Activated naive CD4-positive, alpha-beta T cell treated with anti-CD3 and anti-CD28 coated beads for 36 hours (primary cell): ENCODE measurements at places on chromosomes 5 and 9. TPM values are rescaled to one million over a fixed set of nuclear protein-coding genes. Genes with fewer than 3 reads are reported as not detected.

DNA sequence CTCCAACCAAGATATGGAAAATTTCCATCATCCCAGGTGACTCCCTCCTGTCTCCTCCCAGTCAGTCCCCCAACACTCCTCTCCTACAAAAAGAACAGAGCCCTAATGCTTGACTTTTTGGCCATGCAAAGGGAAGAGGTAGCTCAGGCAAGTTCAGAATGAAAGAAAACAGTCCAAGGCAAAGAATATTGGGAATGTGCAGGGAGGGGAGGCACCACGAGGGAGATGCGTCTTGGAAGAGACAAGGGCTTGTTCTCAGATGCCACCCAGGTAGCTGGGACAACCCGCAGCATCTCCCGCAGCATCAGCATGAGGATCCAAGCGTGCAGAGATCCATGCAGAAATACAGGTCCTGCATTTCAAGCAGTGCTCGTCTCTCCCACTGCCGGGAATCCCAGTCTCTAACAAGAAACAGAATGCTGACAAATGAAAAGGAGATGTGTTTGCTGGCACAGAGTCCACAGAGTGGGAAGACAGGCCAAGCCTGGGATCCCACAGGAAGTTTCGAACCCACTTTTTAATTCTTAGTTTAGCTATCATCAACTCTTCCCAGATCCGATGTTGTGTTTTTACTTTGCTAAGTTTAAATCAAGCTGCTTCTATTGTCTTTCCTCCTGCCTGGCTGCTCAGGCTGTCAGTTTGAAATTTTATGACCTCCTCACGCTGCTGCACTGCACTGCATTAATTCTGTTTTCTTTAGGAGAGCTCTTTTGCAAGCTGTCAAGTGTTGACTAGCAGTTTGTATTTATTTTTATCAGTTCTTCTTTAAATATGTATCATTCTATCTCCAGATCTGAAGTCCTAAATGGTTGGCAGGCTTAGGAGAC lies 86.8 kb upstream of the OSMR start:
- H3K4me1 ChIP-seq: no peaks in the 10 kb centered on the region
- DNase-seq: no peak
- H3K27me3 ChIP-seq: peaks cover 16% of the 10 kb centered on the region
- H3K36me3 ChIP-seq: no peaks in the 10 kb centered on the region
- H3K4me3 ChIP-seq: no peak overlapping the region

DNA sequence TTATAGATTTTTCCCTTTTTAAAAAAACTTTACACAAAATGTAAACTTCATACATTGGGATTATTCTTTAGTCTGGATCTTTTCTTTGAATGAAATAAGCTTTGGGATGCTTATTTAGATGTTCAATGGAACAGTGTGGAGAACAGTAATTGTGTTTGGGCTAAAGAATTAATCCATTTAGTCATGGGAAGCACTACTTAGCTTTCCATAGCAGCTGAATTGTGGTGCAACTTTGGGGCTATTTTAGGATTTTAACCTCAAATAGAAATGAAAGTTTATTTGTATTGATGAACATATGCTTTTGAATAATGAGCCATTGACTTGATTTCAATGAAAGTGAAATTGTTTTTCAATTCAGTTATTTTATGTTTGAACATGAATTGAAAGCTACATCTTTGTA lies 72.4 kb downstream of the ZCCHC7 start:
- H3K4me3 ChIP-seq: no peak overlapping the region
- H3K27me3 ChIP-seq: no peaks in the 10 kb centered on the region
- peaks cover 57% of the 10 kb centered on the region for H3K4me1 ChIP-seq

DNA sequence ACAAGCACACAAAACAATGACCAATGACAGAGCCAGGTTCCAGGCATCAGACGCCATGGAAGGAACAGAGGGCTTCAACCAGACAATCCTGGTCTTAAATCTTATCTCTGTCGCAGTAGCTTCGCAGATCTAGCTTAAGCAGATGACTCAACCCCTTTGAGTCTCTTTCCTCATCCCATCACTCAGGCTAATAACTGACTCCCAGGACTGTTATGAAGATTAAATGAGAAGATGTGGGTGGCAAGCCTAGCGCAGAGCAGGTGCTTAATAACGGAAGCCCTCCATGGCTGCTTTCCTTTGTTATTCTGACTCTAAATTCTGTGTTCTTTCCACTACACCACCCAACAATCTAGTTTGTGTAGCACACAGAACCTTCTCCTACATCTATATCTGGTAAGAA lies 110.9 kb downstream of the SLC24A2 start:
- no peaks in the 10 kb centered on the region for H3K36me3 ChIP-seq
- H3K4me1 ChIP-seq: no peaks in the 10 kb centered on the region
- no peak overlapping the region for H3K27ac ChIP-seq
- no peak for DNase-seq
- H3K27me3 ChIP-seq: peaks cover 14% of the 10 kb centered on the region
- no peak overlapping the region for H3K4me3 ChIP-seq

- no peaks in the 10 kb centered on the region for H3K27me3 ChIP-seq
- no peak overlapping the region for H3K27ac ChIP-seq
- no peaks in the 10 kb centered on the region for H3K4me1 ChIP-seq
- H3K36me3 ChIP-seq: no peaks in the 10 kb centered on the region
Measured at GRCh38 chr9:134545543-134546245, 95.9 kb upstream of the COL5A1 start.

- H3K36me3 ChIP-seq: no peaks in the 10 kb centered on the region
- H3K4me3 ChIP-seq: no peak overlapping the region
- H3K27me3 ChIP-seq: peaks cover 18% of the 10 kb centered on the region
- no peak overlapping the region for H3K27ac ChIP-seq
Measured at GRCh38 chr9:138077898-138078540, 200.4 kb downstream of the CACNA1B start.

DNA sequence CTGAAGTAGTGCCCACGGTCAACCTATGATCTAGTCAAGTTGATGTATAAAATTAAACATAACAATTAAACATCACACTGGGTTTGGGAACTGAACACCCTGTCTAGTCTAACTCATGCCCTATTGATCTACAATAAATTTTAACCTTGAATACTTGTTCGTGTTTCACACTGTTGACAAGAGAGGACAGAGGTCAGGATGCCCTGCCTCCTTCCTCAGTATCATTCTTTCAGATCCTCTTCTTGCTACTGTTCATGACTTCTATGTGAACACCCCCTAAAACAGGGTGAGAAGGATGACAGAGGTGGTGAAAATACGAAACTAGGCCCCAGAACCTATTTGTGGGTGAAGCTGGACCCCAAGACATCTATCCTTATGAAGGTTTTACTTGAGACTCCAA lies 8.1 kb upstream of the MAT2B start:
- no peaks in the 10 kb centered on the region for H3K27me3 ChIP-seq
- DNase-seq: no peak
- no peak overlapping the region for H3K27ac ChIP-seq
- H3K4me1 ChIP-seq: peaks cover under 1% of the 10 kb centered on the region
- no peak overlapping the region for H3K4me3 ChIP-seq

GRCh38 chr9:108664309-108665255 lies 191.2 kb downstream of the ACTL7B start:
- no peaks in the 10 kb centered on the region for H3K4me1 ChIP-seq
- H3K36me3 ChIP-seq: peaks cover 8% of the 10 kb centered on the region
- DNase-seq: no peak
- no peaks in the 10 kb centered on the region for H3K27me3 ChIP-seq

DNA sequence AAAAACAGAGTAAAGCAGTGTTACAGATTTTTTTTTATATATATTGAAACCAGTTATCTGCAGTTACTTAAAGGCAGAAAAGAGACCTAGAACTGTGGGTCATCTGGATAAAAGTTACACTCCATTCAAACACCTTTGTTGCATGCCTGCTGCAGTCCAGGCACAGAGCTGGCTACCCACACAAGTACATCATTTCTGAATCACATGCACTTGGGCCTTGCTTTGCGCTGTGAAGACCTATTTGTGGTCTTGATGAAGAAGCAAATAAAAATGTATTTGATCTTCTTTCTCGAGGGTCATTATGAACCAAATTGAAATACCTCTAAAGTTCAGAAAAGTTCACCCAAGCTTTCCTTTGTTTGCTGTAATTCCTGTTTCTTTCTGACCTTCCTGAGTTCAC lies 503.0 kb upstream of the ZNF608 start:
- no peak overlapping the region for H3K27ac ChIP-seq
- no peak overlapping the region for H3K4me3 ChIP-seq
- no peaks in the 10 kb centered on the region for H3K36me3 ChIP-seq
- no peaks in the 10 kb centered on the region for H3K4me1 ChIP-seq

- H3K27ac ChIP-seq: no peak overlapping the region
- no peak overlapping the region for H3K4me3 ChIP-seq
- H3K36me3 ChIP-seq: no peaks in the 10 kb centered on the region
- no peak for DNase-seq
- H3K4me1 ChIP-seq: no peaks in the 10 kb centered on the region
Measured at GRCh38 chr5:161333194-161333880, 213.2 kb downstream of the GABRB2 start.

DNA sequence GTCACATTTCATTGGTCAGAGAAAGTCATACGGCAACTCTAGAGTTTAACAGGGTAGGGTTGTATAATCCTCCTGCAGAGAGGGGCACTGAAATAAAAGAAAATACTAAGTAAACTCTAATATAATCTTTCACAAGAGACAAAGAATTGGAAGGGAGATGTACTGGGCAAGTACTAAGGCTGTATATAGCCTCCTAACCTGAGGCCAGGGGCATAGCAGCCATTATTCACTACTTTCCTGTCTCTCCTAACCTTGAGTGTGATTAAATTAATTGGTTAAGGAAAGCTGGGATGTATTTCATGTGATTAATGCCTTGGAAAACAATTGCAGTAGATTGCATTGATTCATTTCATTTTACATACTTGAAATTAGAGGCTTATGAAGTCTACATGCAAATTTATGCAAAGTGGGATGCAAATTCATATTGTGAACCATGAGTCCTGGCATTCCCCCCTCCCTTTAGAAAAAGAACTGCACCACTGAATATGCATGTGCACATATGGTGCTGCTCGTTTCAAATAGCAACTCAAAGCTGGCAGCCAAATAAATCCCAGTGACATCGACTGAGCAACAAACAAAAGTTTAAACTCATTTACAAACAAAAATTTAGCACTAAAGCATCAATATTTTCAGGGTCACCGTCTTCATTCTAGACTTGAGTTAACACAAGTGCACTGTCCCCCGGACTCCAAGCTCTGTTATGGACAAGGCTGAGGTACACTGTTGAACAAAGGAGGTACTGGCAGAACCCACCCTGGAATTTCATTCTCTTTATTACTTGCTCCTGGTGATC lies 70.0 kb downstream of the DMAC1 start:
- peaks cover 2% of the 10 kb centered on the region for H3K4me1 ChIP-seq
- DNase-seq: no peak
- H3K4me3 ChIP-seq: no peak overlapping the region
- H3K27ac ChIP-seq: no peak overlapping the region
- H3K27me3 ChIP-seq: no peaks in the 10 kb centered on the region

GRCh38 chr9:127495884-127496555 lies 44.7 kb downstream of the LRSAM1 start:
- no peaks in the 10 kb centered on the region for H3K4me1 ChIP-seq
- H3K27me3 ChIP-seq: no peaks in the 10 kb centered on the region
- H3K4me3 ChIP-seq: no peak overlapping the region

- H3K4me1 ChIP-seq: no peaks in the 10 kb centered on the region
- no peaks in the 10 kb centered on the region for H3K36me3 ChIP-seq
- H3K27me3 ChIP-seq: peaks cover 16% of the 10 kb centered on the region
- no peak for DNase-seq
Measured at GRCh38 chr9:136760424-136760823, 2.4 kb upstream of the LCN8 start.

Gene ADGRV1
- total RNA-seq: not detected

Gene CCNO
- total RNA-seq: not detected

Gene OR1J1
- not detected for total RNA-seq

Gene C1QTNF2
- total RNA-seq: not detected

Gene SPATA9
- not detected for total RNA-seq

Gene AFAP1L1
- total RNA-seq: not detected
